NCI-H526 (cell line): ENCODE measurements at places on chromosomes 6 and 20.

- DNase-seq, result no peak
These were observed 5.6 kb downstream of the RPP21 start for GRCh38 chr6:30350524-30350923.

DNA sequence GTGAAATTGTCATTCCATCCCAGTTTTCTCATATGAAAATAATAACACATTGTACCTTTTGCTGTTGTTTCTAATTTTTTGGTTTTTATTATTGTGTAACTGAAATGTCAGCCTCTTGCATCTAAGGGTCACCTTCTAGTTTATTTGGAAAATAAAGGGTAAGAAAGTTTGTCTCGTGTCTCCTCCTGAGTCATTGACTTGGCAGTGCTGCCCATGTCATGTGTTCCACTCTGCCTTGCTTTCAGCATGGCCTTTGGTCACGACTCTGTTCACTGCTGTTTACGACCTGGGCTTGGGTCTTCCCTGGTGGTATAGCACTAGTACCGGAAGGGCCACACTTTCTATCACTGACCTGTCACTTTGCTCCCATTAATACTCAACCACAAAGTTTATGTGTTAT is 171.4 kb upstream of the RSPO3 start:
- DNase-seq, result no peak

DNA sequence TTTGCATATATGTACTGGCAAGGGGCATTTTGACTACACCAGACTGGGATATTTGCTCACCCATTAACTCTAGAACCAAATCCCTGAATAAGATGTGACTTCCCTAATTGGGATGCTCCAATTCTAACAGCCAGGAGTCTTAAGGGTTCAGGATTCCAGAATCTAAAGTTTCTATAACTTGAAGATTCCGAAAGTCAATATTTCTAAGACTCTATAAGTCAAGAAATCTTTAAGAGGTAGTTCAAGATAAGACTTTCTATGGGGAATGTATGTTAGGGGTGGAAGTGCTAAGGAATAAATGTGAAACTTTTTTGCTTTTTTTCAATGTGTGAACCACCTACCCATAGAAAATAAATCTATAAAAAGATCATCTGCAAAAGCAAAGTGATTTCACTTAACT is 42.7 kb upstream of the BLCAP start:
- no peak for DNase-seq

DNA sequence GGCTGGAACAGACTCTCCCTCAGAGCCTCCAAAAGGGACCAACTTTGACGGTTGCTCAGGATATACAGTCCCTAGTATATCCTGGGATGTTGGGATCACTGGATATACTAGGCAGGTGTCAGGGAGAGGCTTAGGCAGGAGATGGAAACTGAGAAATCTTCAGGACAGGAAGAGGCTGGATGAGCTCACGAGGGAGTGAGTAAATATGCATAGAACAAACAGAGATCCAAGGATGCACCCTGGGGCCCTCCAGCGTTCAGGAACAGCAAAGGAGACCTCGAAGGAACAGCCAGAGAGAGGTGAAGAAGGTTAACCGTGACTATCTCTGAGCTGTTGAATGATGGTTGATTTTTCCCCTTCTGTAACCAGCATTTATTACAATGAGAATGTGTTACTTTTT is 191.3 kb downstream of the BMP7 start:
- no peak for DNase-seq

GRCh38 chr6:939526-940252 is 246.8 kb upstream of the EXOC2 start:
- no peak for DNase-seq

DNA sequence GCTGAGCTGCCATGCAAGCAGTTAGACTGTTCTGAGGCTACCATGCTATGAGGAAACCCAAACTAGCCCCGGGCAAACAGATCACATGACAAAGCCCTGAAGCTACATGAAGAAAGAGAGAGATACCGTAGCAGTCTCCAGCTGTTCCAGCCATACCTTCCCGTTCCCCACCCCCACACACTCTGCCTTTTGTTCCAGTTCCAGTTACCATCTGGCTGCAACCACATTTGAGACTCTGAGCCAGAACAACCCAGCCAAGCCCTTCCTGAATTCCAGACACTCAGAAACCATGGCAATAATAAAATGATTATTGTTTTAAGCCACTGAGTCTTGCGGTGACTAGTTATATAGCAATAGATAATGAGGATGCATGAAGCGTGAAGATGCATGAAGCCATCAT is 28.3 kb downstream of the RIN2 start:
- peak; percentile 84 for DNase-seq

GRCh38 chr6:133502441-133503335 is 261.5 kb downstream of the EYA4 start:
- DNase-seq, result no peak

DNA sequence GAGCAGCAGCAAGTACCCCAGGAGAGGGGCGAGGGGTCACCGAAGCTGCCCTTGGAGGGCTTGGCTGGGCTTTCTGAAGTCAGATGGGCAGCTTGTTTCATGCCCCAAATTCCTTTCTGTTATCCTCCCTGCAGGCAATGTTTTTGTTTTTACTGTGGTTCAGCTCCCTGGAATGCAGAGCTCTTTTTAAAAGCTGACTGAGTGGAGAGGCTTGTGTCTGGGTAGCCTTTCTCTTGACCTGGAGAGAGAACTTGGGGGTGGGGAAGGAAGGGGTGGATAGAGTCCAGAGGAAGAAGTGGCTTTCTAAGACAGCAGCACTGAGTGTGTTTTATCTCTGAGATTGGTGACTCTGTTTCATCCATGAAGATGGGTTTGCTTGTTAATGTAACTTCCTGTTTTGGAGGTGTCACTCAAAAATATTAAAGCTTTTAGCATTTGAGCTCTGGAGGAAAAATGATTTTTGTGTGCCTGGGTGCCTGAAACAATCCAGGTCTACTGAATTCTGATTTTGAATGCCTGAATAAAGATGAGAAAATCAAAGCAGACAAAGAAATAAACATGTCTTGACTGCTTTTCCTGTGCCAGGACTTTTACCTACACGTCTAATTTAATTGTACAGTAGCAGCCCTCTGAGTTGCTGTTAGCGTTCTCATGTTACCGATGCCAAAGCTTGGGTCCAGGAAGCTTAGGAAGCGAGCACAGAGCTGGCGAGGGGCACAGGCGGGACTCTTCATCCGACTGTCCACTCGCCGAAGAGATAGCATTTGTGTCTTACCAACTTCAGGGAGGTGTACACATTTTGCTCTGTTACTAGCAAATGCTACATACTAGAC is 78.2 kb upstream of the EEF1E1 start:
- DNase-seq, result no peak

- no peak for DNase-seq
These were observed 209.4 kb downstream of the FOXA2 start for GRCh38 chr20:22374678-22375590.

GRCh38 chr20:45935416-45936046 is 1.0 kb downstream of the PCIF1 start:
- no peak for DNase-seq

DNA sequence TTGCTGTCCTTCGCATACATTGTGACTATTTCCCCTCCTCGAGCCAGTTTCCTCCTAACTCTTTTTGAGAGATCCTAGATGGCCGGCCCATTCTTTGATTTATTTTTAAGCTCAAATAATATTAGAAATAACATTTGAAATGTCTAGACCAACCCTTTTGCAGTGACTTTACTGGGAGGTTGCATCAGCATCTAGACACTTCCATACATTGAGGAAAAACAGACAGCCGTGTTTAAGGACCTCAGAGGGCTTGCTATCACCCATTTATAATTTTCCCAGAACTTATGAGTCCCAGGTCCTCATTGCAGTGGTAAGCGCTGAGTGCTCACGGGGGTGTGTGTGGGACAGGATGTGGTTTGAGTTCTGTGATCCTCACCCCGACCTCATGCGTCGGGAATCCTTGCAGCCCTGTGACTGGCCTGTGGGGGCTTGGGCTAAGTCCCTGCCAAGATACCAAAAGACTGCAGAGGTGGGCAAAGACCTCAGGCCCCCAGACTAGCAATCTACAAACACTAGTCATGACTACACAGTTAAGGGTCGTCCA is at the start of gene GPX5:
GPX5 (plus strand) TSS at position 386 of the 544 bp plus-strand sequence; CDS start at position 519, 133 bp downstream.
- no peak for DNase-seq

GRCh38 chr6:40631744-40632143 is 44.6 kb upstream of the LRFN2 start:
- no peak for DNase-seq

DNA sequence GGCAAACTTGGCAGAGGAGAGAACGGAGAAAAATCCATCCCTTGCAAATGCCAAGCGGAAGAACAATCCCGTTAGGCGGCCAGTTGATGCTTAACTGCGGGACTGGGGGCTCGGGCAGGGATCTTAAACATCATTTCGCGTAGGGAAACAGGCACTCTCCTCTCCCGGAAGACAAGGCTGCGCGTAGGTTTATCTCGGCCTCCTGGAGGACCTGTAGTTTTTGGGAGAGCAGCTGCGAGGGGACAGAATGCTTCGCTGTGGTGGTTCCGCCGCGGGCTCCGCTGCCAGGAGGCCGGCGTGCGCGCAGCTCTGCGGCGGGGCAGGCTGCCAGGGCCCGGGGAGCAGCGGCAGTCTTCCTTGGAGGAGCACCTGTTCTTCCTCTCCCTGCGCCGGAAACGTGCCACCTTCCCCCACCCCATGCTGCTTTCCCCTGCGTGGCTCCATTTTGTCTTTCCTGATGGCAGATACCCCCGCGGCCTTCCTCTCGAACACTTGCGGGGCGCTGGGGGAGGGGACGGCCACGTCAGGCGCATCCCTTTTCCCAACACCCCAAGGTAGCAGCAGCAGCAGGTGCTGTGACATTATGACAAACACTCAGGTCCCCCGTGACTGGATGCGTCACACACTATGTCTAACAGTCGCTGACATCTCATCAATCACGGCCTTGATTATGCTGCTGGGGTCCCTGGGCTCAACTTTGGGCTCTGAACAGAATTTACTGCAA is 230.7 kb upstream of the BTBD3 start:
- peak; percentile 66 for DNase-seq

DNA sequence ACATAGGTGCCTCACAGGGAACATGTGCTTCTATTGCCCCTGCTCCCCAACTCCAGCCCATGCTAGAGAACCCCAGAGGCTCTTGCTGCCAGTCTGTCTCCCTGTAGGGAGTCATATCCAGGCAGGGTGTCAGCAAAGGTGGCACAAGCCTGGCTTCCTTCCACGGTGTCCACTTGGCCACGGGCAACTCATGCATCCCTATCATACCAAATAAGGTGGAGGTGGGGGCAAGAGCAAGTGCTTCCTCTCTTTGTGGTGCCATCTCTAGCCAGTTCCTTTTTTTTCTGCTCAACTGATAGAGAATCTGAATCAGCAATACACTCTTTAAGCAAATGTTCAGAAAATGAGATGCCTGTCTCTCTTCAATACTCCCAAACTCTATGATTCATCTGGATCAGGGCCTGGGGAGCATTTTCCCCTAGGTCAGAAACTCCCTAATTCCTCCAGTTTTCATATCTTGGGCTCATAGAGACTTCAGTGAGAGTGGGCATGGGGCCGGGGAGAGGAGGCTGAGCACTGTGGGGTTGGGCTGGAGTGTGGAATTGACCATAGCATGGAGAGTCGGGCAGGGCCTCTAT is 105.1 kb upstream of the GPR6 start:
- no peak for DNase-seq

- no peak for DNase-seq
These were observed 282.1 kb upstream of the BMP2 start for GRCh38 chr20:6485351-6485750.

- DNase-seq, result no peak
These were observed 7.4 kb downstream of the SLC52A3 start for GRCh38 chr20:760751-761417.

GRCh38 chr6:130888246-130888645 is 61.0 kb downstream of the SMLR1 start:
- DNase-seq, result no peak

- no peak for DNase-seq
These were observed 10.1 kb upstream of the HAO1 start for GRCh38 chr20:7950387-7950786.

DNA sequence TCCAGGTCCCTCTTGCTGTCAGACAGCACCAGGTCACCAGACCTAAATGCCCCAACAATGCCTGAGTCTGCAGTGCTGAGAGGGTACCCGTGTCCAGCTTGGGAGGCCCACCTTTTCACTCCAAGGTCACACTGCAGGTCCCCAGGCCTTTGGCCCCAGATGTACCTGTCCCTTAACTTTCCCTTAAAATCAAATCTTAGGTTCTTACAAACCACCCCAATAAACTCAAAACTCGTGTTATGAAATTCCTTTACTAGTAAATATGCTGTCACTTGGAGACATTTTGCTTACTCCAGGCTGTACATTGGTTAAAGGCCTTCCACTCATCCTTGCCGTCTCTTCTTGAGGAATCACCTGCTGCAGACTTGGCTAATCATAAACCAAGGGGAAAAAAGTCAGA is 165.7 kb upstream of the RREB1 start:
- DNase-seq, result no peak
